ENCODE measurements at places on chromosomes 7 and 10.

GRCh38 chr10:78551184-78552005 lies 517.4 kb upstream of the ZMIZ1 start:
- no peak for DNase-seq

- DNase-seq: no peak
These were observed 35.2 kb downstream of the BTBD16 start for GRCh38 chr10:122306282-122306681.

DNA sequence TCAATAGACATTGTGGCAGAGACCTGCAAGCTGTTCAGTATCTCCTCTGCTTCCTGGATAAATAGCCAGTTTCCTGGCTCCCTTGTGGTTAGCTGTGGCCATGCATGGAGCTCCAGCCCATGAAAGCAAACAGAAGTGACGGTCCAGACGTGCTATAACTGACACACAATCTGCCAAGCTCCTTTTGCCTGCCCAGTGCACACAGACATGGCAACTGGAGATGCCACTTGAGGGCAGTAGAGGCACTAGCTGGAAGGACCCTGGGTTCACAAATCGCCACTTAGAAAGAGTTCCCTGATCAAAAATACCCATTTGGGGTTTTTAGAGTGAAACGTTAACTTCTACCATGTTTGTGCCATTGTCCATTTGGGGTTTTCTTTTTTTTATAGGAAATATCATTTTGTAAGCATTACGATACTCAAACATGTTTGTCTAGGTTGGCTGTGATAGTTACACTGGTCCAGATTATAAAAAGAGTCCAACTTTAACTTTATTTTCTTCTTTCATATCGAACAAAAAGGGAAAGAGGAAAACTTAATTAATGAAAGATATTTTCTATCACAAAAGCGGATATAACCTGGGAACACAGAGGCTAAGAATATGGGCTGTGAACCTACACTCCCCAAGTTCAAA lies 31.3 kb downstream of the KIN start:
- DNase-seq: peak; percentile 3

DNA sequence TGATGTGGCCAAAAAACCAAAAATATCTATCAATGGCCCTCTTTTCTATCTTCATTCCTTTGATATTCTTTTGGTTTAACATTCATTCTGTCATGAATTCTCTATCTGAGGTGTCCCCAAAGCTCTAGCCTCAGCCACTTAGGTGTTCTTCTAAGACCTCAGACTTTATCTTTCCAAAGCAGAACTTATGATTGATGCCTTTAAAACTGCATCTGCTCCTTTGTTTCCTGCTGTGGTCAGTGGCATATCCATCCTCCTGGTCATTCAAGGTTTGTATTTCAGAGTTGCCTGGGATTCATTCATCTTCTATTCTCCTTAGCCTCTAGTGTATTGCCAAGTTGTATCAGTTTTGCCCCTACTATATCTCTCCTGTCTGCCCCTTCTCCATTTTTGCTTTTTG lies 30.6 kb downstream of the FHIP2A start:
- no peak for DNase-seq
